Fibroblast of skin of right quadriceps (primary cell): ENCODE measurements at places on chromosomes 1 and 21.
A peak's percentile ranks its signal among the peaks of the same experiment; 100 is the strongest.

- no peak for DNase-seq
Observed at GRCh38 chr1:155184835-155185782, 11.5 kb downstream of the TRIM46 start.

GRCh38 chr1:8754993-8755392 is 62.4 kb downstream of the RERE start:
- DNase-seq: no peak

DNA sequence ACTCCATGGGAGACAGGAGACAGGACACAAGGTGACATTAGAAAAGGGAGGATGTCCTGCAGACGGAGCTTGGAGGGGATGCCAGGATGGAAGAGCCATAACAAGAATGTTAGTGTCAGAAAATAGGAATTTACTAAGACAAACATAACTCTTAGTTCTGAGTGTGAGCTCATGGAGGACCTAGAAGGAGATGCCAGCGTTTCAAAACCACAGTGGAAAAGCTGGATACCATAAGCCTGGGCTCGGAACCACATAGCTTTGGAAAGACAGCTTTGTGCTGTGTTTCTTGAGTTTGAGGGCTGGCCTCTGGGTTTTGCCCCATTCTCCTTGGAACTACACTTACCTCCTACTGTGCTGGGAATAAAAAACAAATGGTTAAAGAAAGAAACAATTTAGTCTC is 128.4 kb downstream of the S1PR1 start:
- DNase-seq: peak; percentile 9

GRCh38 chr21:45611296-45611695 is 32.2 kb upstream of the PCBP3 start:
- DNase-seq: no peak

- DNase-seq: peak; percentile 80
Observed at GRCh38 chr1:76330991-76331603, 256.6 kb downstream of the ST6GALNAC3 start.

DNA sequence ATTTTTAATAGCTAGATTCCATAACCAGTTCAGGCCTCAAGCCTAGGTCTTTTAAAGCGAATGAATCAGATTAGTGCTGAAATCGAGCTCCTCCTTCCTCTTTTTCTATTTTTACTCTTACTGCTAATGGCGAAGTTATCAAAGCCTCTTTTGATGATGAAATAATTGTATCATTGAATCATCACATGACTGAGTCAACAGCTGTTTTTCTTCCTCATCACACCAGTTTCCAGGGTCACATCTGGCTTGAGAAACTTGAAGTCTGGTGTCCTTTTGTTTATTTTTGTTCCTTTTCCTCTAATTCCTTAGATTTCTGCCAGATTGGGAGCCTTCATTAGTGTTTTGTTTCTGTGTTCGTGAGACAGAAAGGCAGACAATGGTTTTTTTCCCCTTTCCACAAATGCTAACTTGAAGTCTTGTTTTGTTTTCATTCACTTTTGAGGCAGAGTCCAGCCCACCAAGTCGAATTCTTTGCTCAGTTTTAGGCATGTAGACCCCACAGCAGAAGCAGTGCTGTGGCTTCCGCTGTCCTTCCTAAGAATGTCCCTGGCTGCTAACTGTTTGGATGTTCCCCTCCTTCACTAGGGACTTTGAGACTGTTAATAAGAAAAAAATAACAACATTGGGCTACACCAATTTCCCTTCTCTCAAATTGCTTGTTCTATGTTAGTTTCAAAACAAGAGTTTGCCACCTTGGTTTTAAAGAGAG is 51.9 kb upstream of the FMOD start:
- peak; percentile 88 for DNase-seq

- DNase-seq: peak; percentile 63
Observed at GRCh38 chr1:86067626-86068025, 88.9 kb downstream of the COL24A1 start.

DNA sequence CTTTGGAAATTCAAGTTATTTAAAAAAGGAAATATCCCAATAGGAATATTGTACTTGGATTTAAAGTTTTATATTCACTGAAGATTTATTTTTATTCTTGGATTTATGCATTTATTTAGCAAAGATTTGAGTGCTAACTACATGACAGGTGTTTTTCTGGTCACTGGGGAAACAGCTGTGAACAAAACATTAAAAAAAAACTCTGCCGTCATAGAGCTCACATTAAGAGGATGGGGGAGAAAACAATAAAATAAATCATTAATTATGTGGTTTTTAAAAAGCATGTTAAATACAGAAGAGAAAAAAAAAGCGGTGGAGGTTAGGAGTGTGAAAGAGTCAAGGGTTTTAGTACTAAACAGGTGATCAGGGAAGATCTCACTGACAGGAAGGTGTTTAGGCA is 149.9 kb downstream of the GALNT2 start:
- DNase-seq: no peak
